ENCODE measurements at places on chromosomes 13 and 19.

DNA sequence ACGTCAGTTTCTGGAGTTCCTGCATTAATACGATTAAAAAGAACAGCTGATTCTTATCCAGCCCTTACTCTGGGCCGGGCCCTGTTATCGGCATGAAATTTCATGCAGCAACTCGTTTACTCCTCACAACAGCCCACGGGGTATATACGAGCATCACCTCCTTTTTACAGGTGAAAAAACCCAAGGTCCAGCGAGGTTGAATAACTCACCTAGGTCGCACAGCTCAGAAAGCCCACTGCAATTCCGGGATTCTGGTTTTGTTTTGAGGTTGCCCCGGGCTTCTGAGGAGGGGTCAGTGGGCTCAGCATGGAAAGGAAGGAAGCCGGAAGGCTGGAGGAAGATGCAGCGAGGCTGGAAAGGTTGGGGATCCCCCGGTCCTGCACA lies 577 bp upstream of the ACP7 start:
- DNase-seq, result no peak

DNA sequence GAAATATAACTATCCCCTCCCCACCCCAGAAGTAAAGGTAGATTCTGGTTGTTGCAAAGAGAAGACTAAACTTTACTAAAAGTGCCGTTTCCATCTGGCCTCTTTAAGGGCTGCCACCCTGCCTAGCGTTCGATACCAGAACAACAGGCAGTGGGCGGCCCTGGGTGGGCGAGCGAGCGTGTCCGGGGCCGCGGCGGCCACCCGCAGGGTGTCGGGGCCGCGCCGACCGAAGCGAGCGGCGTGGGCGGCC lies 2.6 kb downstream of the FGF9 start:
- DNase-seq, result peak; percentile 44

DNA sequence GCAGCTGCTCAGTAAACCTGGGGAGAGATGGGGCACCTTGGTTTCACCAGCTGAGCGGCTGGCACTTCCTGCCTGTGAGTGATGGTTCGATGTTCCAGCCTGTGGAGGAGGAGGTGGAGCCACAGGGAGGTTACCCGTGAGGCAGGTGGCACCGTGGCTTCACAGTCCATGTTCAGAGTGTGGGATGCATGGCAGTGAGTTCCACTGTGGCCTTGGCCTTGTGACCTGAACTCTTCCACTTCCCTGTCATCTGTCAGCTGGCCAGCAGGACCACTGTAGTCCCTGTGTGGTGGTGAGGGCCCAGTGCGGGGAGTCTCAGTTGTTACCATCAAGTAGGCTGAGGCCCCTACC lies 16.9 kb downstream of the SMARCA4 start:
- no peak for DNase-seq

DNA sequence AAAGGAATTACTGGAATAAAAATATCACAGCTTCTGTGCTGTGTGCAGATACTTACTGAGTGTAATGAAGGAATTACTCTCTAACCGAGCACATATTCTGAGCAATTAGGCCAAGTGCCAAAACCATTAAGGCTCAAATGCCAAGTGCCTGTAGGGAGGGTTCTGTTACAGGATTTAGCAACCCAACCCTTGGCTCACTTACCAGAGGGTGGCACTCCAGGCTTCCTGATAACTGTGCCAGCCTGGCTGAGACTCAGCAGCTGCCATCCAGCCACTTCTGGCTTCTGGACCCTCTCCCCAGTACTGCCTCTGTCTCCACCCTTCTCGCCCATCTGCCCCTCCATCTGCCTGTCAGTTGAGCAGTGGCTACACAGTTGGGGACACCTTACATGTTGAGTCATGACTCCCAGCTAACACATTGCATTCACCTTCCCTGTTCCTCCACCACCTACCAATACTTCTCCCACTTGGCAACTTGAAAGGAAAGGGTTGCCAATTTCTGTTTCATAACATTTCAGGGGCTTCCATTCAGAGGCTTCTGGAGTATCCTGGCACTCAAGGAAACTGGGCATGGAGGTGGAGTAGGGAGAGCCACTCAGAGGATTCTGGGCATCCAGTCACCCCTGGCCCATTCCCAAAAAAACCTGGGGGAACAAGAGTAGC lies 110.5 kb downstream of the COG6 start:
- DNase-seq, result peak; percentile 16

DNA sequence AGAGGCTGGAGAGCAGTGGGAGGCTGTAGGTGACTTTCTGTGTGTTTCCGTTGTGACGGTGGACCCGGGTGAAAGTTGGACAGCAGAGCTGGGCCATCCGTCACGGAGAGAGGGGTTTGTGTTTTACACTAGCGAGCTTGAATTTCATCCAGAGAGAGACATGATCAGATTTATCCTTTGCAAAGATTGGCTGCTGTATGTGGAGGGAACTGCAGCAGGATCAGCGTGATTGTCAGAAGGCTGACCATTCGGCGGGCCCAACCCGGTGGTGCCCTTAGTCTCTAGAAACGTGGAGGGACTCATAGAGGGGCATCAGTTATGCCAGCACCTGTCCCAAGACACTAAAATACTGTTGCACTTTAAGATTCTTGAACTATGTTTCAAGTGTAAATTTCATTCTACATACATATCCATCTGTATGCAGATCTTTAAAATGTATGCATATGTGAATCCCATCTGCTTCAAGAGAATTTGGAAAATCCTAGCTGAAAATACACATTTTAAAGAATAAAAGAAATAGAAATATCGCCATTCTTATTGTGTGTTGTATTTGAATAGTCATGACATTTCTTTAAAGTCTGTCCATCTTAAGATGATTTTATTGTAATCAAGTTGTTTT lies 7.0 kb downstream of the FAM124A start:
- DNase-seq, result no peak

DNA sequence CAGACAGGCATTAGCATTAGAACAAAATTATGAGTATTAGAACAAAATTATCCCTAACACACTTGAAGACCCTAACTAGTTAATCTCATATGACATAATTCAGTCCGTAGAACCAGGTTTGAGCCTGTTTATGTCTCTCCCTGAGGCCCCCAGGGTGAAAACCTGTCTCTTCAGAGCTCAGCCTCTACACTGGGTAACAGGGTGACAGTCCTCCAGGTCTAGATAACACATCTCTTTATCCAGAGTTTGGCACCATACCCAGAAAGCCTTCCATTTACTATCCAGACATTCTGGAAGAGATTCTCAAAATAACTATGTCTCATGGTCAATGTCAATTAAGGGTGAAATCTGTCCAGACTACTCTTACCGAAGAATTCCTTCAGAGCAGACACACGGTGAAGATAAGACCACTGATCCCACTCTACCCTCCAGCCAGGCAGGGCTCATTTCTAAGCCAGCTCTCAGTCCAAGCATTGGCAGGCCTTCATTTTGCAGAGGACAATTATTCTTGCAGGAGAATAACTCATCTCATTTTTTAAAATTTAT lies 1195.3 kb downstream of the EFNB2 start:
- no peak for DNase-seq

DNA sequence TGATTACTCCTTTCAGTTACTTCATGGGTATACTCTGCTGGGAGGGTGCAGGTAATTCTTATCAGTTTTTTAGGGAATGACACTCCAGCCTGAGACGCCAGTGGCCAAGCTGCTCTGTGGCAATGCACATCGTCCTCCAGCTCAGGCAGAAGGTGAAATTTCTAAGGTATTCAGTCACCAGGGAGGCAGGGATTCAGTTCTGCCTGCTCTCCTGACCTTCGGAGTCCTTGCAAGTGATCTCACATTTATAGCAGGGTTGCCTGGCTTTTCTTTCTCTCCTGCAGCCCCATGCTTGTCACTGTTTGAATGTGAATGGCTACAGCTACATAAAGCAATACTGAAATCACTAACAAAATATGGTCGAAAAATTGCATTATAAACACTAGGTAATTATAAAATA lies 1447.5 kb downstream of the EFNB2 start:
- no peak for DNase-seq

GRCh38 chr19:13838435-13839129 lies 38.4 kb upstream of the NANOS3 start:
- DNase-seq, result no peak

DNA sequence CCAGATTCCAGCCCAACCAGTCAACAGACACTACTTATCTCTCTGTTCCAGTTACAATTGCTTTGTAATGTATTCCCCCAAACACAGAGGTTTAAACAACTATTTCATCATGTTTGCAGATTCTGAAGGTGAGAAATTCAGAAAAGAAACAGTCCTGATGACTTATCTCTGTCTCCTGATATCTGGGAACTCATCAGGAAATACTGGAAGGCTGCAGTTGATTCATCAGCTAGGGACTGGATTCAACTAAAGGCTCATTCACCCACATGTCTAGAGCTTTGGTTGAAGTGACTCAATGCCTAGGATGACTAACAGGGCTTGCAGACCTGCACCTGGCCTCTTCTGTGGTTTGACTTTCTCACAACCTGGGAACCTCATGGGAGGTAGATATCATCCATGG lies 56.6 kb upstream of the GPC6 start:
- DNase-seq, result no peak

GRCh38 chr19:31066385-31066784 lies 282.9 kb downstream of the TSHZ3 start:
- DNase-seq, result no peak

- no peak for DNase-seq
Measured at GRCh38 chr13:86108334-86108733, 309.1 kb upstream of the SLITRK6 start.

GRCh38 chr19:17719730-17720400 lies 585 bp downstream of the MAP1S start:
- peak; percentile 71 for DNase-seq
